Ammon's horn (tissue), 1 donor: ENCODE measurements at places on chromosomes 1 and 21.

- DNase-seq: no peak
Measured at GRCh38 chr1:65277605-65278347, 31.6 kb upstream of the DNAJC6 start.

DNA sequence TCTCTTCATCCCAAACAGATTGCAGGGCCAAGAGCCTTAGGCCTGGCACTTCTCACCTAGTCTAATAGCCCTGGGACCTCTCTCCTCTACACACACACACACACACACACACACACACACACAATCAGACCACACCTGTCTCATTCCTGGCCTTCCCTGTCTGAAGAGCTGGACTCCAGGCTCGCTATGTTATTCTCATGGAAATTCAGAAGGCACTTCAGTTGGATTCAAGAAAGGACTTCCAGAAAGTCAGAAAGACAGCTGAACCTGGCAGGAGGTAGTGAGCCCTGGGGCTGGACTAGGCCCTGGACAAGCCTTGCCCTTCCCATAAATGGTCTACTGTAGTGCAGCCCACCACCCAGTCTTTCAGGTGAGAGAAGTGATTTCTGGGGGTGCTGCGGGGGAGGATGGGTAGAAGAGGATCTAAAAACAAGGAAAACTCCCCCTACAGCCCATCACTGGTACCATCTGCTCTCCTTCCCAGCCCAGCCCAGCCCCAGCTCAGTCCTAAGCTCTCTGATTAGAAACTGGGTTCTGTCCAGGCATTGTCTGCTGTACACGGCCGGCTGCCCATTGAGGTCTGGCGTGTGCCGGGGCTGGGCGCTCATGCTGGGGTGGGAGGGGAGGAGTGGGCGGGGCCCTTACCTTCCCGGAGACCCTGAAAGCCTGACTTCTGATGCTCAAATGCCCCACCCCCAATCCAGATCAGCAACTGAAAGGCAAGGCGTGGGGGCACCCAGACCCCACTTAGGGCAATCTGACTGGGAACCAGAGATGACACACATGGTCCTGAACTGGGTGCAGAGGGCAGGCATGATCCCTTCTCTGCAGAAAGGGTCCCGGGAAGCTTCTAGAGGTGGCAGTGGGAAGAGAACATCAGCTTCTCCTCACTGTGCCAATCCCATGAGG is 2.5 kb downstream of the KIF21B start:
- DNase-seq: peak; percentile 80

- DNase-seq: peak; percentile 65
Measured at GRCh38 chr1:150420560-150421265, 56.8 kb downstream of the RPRD2 start.

- no peak for DNase-seq
Measured at GRCh38 chr1:204932573-204932909, 61.9 kb downstream of the NFASC start.

DNA sequence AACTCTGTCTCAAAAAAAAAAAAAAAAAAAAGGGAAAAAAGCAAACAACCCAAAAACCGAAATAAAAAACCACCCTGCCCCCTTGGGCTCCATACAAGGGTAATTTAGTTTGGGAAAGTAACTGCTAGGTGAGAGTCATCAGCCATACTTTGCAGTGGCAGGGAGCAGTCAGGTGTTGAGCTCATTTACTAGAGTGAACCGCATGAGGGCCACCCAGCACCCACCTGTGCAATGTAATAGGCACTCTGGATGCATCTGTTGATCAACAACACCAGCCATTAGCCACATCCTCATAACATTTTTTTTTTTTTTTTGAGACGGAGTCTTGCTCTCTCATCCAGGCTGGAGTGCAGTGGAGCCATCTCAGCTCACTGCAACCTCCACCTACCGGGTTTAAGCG is 9.1 kb downstream of the INAVA start:
- no peak for DNase-seq
